COR-L47 (cell line): ENCODE measurements at places on chromosomes 2 and 18.

- no peak for DNase-seq
Measured at GRCh38 chr2:107730898-107731297, 95.8 kb upstream of the RGPD4 start.

GRCh38 chr18:60053747-60054304, 154.0 kb downstream of the PMAIP1 start:
- no peak for DNase-seq

DNA sequence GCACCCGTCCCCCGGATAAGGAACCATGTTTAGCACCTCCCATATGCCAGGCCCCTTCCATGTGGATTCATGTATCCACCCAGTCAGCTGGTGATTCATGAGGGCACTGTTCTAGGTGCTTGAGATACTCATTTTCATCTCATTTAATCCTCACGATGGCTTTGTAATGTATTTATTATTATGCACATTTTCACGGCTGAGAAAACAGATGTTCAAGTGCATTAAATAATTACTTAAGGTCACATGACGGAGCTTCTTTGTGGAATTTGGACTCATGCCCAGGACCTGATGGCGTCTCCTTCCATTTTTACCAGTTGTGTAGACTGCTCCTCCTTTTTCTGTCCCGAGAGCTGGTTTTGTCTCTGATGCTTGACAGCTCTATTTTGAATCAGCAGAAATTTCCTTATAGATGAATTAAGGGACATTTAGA, 72.2 kb upstream of the RBM44 start:
- DNase-seq = peak; percentile 76

DNA sequence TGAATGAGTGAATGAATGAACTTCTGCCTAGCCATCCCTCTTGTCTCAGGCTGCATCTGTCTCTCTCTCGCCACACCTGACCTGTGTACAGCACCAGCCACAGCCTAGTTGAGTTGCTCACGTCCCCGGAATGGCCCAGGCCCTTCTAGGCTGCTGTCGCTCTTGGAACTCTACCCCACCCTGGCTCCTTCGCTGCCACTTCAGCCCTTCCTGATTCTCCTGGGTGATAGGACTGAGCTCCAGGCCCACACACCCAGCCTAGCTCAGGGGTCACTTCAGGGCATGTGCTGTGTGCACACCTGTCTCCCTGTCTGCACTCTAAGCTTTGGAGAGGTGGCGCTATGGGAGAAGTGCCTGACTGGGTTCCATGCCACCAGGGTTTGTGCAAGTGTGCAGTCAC, 236.6 kb downstream of the GLI2 start:
- DNase-seq = no peak
